NCI-H1417 treated with DMSO at 0.1 percent for 48 hours (cell line): ENCODE measurements at places on chromosomes 2 and 18.

GRCh38 chr2:98436734-98437133 lies 7.9 kb upstream of the INPP4A start:
- no peak for DNase-seq

DNA sequence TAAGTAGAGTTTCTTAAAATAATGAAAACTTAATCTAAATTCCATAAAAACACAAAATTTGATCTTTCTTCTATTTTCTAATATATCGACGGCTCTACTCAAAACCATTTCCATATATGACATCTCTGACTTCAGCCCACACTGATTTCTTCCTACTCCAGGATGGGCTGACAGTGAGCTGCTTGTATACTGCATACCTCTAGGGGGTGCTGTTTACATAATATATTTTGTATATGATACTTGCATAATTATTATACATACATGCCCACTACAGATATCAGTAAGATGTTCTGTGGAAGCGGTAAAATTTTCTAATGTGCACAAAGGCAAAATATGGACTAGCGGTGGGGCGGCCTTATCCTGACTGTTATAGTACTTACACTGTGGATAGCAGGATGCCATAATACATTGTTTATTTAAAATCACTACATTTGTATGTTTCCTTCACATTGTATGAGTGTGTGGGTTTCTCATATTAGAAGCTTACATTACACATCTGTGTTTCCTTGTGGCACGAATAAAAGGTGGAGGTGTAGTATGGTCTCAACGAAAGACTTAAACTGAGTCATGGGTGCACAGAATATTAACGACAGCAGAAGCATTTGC lies 66.1 kb upstream of the NXPH2 start:
- DNase-seq, result no peak

DNA sequence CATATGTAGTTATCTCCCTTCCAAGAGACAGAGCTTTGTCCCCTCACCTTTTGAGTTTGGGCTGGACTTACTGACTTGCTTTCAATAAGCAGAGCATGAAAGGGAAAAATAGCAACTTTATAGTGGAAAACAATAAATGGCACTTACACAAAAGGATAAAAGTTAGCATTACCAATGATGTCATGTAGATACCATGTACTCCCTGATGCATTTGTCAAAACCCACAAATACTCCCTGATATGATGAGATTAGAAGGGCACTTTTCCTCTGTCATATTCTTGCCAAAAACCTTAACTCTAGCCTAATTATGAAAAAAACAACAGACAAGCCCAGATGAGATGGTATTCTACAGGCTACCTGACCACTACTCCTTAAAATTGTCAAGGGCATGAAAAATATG lies 16.0 kb downstream of the HIBCH start:
- no peak for DNase-seq

- no peak for DNase-seq
These were observed 22.5 kb upstream of the SCYGR5 start for GRCh38 chr2:227643990-227644551.

- no peak for DNase-seq
These were observed 526.7 kb downstream of the RIT2 start for GRCh38 chr18:42588786-42589185.

DNA sequence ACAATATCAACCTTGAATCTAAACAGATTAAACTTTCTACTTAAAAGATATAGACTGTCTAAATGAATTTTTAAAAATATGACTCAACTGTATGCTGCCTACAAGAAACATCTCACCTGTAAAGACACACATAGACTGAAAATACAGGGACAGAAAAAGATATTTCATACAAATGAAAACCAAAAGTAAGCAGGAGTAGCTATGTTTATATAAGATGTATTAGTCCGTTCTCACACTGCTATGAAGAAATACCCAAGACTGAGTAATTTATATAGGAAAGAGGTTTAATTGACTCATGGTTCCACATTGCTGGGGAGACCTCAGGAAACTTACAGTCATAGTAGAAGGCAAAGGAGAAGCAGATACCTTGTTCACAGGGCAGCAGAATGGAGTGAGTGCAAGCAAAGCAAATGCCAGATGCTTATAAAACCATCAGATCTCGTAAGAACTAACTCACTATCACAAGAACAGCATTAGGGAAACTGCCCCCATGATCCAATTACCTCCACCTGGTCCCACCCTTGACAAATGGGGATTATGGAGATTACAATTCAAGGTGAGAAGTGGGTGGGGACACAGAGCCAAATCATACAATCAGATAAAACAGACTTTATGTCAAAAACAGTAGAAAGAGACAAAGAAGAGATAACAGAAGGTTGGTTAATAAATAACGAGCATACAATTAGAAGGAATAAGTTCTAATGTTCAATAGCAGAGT lies 214.4 kb upstream of the SLC39A10 start:
- DNase-seq, result no peak

- DNase-seq, result no peak
These were observed 75.1 kb downstream of the SH3BP4 start for GRCh38 chr2:235026649-235027557.

GRCh38 chr2:217288472-217289063 lies 428.7 kb upstream of the TNP1 start:
- DNase-seq, result no peak

DNA sequence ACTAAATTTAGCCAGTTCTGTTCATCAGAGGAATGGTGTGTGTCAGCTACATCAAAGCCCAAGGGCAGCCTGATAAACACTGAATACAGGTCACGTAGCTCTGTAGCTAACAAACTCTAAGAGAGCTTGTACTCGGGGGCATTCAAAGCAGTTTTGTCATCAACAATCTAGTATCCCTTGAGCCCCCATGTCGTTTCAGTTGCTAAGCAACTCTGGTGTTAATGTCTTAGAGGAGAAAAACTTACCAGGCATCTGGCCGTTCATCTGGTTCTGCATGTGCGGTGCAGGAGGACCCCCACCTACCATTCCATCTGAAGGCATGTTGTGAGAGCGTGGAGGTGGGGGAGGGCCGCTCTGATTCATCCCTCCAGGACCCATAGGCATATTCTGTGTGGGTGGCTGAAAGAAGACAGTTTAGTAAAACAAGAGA lies 33.1 kb downstream of the SS18 start:
- no peak for DNase-seq

DNA sequence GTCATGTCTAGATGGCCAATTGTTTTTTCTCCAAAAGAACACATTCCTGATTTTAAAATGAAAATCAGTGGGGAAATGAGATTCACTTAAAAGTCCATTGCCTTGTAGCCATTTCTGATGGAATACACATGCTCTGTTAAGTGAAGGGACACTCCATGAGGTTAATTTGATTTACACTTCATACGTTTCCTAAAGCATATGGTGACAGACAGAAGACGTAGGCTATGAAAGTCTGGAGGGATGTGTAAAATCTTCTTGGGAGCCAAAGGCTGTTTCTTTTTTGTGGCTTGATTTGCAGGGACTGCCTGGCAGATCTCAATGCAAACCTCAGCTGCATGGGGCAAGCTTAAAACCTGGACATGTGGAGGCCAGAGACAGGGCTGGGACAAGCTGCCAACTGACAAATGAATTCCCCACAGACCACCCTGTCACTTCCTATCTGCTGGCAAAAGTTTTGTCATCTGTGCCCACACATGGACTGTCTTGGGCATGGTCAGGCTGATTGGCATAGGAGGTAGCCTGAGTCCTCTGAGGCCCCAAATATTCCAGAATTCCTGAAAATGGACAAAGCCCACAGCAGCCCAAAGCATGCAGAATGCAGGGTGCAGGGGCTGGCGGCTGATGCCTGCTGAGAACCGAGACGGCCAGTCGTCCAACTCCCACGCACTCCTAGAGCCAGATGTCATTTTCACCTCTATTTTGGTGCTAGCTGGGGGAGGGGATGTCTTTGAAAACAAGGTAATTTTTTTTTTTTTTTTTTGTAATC lies 73.9 kb downstream of the SDC1 start:
- DNase-seq, result no peak

DNA sequence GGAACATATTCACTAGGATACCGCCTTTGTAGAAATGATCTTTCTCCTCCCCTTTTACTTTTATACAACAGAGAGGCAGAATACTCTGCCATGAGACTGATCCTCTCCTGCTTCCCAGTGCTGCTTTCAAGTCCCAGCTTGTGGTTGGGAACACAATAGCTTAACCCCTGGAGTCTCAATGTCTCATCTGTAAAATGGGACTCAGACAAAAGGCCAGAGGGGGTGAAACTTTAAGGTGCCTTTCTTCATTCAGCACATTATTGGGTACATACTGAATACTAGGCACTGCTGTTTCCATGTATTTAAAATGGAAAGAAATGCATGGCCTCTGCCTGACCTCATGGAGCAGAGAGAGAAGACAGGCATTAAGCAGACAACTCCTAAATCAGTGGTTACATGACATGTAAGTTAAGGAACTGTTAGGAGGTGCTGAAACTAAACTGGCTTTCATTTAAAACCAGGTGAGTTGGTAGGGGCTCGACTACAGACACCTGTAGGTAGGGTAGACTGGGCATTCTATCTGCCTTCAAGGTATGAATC lies 53.8 kb downstream of the MAP4K4 start:
- DNase-seq, result no peak

DNA sequence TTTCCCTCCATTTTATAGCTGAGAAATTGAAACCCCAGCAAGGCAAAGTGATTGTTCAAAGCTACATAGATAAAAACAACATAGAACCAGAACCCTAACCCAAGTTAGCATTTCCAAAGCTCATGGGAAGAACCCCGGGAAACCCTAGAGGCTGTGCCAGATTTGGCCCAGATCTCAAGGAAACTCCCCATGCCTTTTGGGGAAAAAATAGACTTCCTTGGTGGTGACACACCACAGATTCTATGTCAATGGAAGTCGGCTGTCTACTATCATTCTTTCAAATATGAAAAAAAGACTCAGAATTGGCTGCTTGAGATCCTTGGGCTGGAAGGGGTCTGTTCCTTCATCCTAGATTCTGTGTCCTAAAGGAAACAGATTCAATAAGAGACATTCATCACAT lies 8.4 kb downstream of the COL6A3 start:
- DNase-seq, result no peak

- no peak for DNase-seq
These were observed 459.1 kb downstream of the CDH2 start for GRCh38 chr18:27717816-27718215.

- DNase-seq, result no peak
These were observed 69.8 kb downstream of the TNS1 start for GRCh38 chr2:217932803-217933616.

DNA sequence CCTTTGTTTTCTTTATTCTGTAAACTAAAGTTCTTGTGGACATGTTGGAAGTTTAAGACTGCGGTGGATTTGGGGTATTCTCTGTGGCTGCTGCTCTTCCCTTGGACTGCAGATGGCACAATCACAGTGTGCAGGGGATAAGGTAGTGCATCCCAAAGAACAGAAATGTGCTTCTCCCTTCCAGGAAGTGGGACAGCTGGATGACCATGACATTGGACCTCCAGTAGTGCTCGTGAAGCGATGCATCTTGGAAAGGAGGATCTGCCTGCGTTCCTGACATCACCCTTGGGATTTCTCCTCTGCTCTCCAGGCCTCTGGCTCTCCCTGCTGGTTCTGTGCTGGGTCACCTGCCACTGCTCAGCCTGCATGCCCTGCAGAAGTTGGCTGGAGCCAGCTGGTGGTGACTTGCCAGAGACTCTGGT lies 109.9 kb downstream of the SLC4A3 start:
- DNase-seq, result no peak

DNA sequence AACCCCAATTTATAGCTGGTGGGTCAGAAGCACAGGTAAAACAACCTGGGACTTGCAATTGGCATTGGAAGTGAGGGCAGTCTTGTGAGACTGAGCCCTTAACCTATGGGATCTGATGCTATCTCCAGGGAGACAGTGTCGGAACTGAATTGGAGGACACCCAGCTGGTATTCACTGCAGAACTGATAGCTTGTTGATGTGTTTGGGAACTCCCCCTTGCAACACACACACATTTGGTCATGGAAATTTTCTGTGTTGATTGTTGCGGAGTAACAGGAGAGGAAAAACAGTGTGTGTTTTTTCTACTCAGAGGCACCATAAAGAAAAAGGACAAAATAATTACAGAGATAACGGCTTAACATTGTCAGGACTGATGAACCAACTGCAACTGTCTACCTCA lies 16.1 kb downstream of the TPGS2 start:
- no peak for DNase-seq

DNA sequence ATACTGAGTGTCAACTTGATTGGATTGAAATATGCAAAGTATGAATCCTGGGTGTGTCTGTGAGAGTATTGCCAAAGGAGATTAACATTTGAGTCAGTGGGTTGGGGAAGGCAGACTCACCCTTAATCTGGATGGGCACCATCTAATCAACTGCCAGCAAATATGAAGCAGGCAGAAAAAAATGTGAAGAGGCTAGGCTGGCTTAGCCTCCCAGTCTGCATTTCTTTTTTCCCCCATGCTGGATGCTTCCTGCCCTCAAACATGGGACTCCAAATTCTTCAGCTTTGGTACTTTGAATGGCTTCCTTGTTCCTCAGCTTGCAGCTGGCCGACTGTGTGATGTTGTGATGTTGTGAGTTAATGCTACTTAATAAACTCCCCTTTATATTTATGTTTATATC lies 577.4 kb downstream of the CPS1 start:
- DNase-seq, result no peak

DNA sequence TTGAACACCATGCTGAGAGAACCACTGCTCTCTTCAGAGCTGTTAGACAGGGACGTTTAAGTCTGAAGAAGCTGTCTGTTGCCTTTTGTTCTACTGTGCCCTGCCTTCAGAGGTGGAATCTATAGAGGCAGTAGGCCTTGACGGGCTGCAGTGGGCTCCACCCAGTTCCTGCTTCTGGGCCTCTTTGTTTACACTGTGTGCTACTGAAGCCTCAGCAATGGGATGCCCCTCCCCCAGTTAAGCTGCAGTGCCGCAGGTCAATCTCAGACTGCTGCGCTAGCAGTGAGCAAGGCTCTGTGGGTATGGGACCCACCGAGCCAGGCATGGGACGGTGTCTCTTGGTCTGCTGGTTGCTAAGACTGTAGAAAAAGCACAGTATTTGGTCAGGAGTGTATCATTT lies 162.3 kb upstream of the NXPH2 start:
- DNase-seq, result no peak

DNA sequence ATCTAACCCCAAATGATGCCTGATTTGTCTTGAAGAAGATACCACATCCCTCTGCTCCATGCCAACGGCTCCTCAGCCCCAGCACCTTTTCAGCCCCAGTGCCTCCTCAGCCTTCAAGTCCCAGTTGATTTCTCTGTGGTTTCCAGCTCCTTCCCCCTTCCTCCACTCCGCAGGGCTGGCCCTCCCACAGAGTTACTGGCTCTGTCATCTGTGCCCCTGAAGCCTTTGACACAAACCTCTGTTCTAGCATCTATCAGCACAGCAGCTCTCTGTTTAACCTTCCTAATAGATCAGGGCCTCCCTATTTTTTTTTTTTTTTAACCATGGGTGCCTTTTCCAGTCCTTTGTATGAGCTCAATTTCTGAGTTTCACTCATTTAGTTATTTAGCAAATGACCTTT lies 201.3 kb upstream of the CXCR4 start:
- no peak for DNase-seq

- DNase-seq, result no peak
These were observed 1835.5 kb upstream of the LRRTM1 start for GRCh38 chr2:82139979-82140611.

- DNase-seq, result no peak
These were observed 124.8 kb downstream of the TTC32 start for GRCh38 chr2:19776941-19777514.
